A549 treated with RU486 at 1 μM for 4 hours (cell line): ENCODE measurements at places on chromosomes 4 and X. TPM values are rescaled to one million over a fixed set of nuclear protein-coding genes. Genes with fewer than 3 reads are reported as not detected.

The SCLT1 gene
- 5.5 to 6.8 TPM (median 6.0 TPM) in 5 replicates for total RNA-seq

The NRK gene
- not detected in 5 replicates for total RNA-seq

The TMSB15A gene
- total RNA-seq, result 0.47 to 1.1 TPM (median 0.97 TPM) in 4 of 5 replicates, not detected in the other

The TMEM31 gene
- total RNA-seq, result not detected in 5 replicates

The MAOB gene
- 0.09 to 0.34 TPM (median 0.16 TPM) in 5 replicates for total RNA-seq

The MYOZ2 gene
- total RNA-seq, result not detected in 5 replicates

The FGF5 gene
- total RNA-seq, result 0.06 to 0.74 TPM (median 0.34 TPM) in 5 replicates

The SPANXB1 gene
- 1.2 to 3.8 TPM (median 1.9 TPM) in 5 replicates for total RNA-seq

The CXorf49 gene
- not detected in 5 replicates for total RNA-seq

The PABPC5 gene
- total RNA-seq, result 0.03 TPM in 1 of 5 replicates, not detected in the others

The BMPR1B gene
- total RNA-seq, result 6.3 to 9.4 TPM (median 7.4 TPM) in 5 replicates

The AREG gene
- total RNA-seq, result 58.8 to 96.5 TPM (median 83.1 TPM) in 5 replicates

The NIPAL1 gene
- total RNA-seq, result 0.32 to 0.94 TPM (median 0.74 TPM) in 5 replicates

The PPP1R2C gene
- not detected in 5 replicates for total RNA-seq

The ADH7 gene
- total RNA-seq, result not detected in 5 replicates

The DCAF12L2 gene
- 0.08 to 0.25 TPM (median 0.14 TPM) in 4 of 5 replicates, not detected in the other for total RNA-seq

The AMTN gene
- total RNA-seq, result 0.13 TPM in 1 of 5 replicates, not detected in the others

The UGT2B7 gene
- total RNA-seq, result 0.21 to 0.32 TPM (median 0.25 TPM) in 4 of 5 replicates, not detected in the other

The SSX5 gene
- not detected in 5 replicates for total RNA-seq

The GUCY1A1 gene
- not detected in 5 replicates for total RNA-seq

The FAM13A gene
- 4.2 to 6.3 TPM (median 6.1 TPM) in 5 replicates for total RNA-seq

The NSG1 gene
- total RNA-seq, result 0.88 to 1.5 TPM (median 1.2 TPM) in 5 replicates

The MND1 gene
- total RNA-seq, result 10.6 to 19.7 TPM (median 13.5 TPM) in 5 replicates

The FAM9B gene
- not detected in 5 replicates for total RNA-seq

The REELD1 gene
- not detected in 5 replicates for total RNA-seq

The CCNB3 gene
- total RNA-seq, result 0.50 to 0.87 TPM (median 0.69 TPM) in 5 replicates

The GAGE2A gene
- not detected in 5 replicates for total RNA-seq

The CITED1 gene
- 0.88 to 1.5 TPM (median 1.2 TPM) in 5 replicates for total RNA-seq

The MAGEA1 gene
- total RNA-seq, result 0.15 TPM in 1 of 5 replicates, not detected in the others

The GCNA gene
- 0.88 to 1.9 TPM (median 1.5 TPM) in 5 replicates for total RNA-seq

The SERTM2 gene
- total RNA-seq, result not detected in 5 replicates

The IL21 gene
- total RNA-seq, result not detected in 5 replicates

The SMIM10 gene
- 0.09 to 0.28 TPM (median 0.14 TPM) in 4 of 5 replicates, not detected in the other for total RNA-seq
